ENCODE measurements at places on chromosomes 1 and 21.
A peak's percentile ranks its signal among the peaks of the same experiment; 100 is the strongest.

- DNase-seq: no peak
These were observed 26.2 kb downstream of the ITPKB start for GRCh38 chr1:226712742-226713419.

GRCh38 chr1:101683561-101683960, 313.2 kb downstream of the OLFM3 start:
- no peak for DNase-seq

DNA sequence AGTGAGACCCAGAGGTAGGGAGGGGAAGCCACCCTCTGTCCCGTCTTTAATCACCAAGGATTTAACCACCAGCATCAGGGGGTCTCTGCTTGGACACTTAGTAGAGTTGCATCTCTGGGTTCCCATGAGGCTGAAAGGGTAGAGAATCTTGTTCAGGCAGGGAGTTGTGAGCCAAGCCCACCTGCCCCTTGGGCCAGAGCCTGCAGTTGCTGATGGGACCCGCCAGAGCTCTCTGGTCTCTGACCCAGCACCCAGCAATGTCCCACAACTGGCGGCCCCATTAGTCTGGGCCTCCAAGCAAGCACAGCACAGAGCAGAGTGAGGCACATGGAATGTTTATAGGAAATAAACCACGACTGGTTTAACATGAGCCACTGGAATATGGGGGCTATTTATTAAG, 166.3 kb downstream of the TRIM33 start:
- DNase-seq: no peak

DNA sequence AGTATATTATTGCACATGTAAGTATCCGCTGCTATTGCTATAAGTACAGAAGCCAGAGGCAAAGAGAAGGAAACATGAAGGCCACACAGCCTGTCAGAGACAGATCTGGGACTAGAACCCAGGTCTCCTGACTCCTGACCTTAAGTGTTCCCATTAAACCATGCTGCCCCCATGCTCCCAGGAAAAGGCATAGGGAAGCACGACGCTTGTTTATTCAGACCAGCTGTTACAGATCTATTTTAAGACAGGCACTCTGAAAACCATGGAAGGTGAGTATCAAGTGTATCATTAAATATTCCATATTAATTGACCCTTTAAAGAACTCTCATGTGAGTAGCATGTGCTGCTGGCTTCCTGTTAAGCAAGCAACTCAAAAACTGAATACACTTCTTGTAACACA, 11.4 kb downstream of the VAV3 start:
- no peak for DNase-seq

- no peak for DNase-seq
These were observed 2.4 kb upstream of the BRWD1 start for GRCh38 chr21:39315603-39316445.

DNA sequence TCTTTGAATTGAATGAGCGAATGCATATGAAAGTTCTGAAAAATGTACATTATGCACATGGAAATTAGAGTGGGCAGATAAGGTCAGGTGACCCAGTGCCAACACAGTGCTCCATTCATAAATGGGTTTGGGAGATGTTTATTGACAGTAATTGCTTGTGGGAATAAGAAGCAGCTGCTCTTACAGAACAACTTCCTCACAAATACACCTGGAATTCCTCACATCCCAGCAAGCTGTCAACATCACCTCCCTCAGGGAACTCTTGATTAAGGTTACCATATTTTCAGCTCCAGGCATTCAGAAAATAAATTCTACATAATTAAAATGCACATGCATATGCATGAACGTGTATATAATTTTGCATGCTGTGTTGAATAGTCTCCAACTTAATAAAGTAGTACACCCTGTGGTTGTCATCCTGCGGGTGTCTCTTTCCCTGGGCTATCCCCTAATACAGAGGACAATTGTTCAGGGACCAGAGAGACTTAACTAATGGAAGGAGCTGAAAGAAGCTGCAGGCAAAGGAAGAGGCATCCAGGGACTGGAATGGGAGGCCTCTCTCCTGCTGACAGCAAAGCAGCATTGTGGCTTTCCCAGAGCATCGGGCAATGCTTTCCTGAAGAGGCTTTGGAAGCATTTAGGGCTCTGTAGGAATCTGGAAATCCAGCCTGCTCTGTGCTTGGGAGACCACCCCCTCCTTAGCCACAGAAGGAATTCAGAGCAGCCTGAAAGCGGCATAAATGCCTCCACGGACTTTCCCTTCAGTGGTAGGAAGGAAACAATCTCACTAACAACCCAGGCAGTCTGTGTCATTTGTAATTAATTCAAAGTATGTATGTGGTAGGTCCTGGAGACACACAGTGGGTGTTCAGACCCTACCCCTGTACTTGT, 55.2 kb upstream of the GNG12 start:
- peak; percentile 91 for DNase-seq

DNA sequence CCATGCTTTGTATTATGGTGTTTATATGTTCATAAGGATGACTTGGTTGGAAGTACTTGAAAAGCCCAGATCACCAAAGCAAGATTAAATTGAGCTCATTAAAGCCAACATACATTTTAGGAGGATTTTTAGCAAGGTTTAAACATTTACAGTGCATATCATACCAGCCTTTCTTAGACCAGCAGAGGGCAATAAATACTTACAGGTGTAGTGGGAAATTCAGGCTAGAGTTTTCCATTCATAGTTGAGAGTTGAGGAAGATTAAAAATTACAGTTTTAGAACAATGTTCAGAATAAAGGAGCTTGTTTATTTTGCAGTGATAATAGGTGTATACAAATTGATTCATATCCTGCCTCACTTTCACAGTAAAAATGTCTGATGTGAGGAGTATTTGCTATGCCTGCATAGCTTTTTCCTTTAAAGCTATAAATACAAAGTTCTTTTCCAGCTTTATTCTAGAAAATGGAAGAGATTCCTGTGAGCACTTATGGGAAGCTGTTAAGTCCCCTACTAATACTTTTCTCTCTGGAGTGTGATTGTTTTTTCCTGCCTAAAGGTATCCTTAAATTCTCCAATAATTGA, 35.3 kb downstream of the DTL start:
- peak; percentile 50 for DNase-seq

- DNase-seq: no peak
These were observed 46.5 kb downstream of the TRAPPC10 start for GRCh38 chr21:44058652-44058964.

Data from fibroblast of skin of abdomen (primary cell).